Activated gamma-delta T cell (primary cell): ENCODE measurements at places on chromosomes 13 and 19.

GRCh38 chr13:94712812-94713560 is 641 bp upstream of the SOX21 start:
- DNase-seq = no peak

DNA sequence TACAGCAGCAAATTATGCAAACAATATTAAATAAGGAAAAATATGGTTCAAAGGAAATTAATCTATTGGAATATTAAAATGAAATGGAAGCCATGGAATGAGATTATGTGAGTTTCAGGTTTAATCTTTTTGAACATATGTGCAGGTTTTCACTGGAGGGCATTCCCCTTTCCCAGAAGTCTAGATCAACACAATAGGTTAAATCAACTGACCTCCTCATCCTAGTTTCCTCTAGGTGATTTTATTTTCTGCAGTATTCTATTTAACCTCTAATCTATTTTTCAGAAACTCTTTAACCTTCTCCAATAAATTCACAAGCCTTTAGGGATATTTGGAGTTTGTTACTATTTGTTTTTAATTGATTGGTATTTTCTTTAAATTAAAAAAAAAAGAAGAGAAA is 2657.6 kb upstream of the PCDH20 start:
- no peak for DNase-seq

GRCh38 chr19:55481148-55481793 is 3.7 kb upstream of the NAT14 start:
- DNase-seq = no peak

- no peak for DNase-seq
Measured at GRCh38 chr13:52878831-52879230, 30.4 kb upstream of the PCDH8 start.

GRCh38 chr19:5559804-5560133 is 8.0 kb downstream of the TINCR start:
- no peak for DNase-seq

DNA sequence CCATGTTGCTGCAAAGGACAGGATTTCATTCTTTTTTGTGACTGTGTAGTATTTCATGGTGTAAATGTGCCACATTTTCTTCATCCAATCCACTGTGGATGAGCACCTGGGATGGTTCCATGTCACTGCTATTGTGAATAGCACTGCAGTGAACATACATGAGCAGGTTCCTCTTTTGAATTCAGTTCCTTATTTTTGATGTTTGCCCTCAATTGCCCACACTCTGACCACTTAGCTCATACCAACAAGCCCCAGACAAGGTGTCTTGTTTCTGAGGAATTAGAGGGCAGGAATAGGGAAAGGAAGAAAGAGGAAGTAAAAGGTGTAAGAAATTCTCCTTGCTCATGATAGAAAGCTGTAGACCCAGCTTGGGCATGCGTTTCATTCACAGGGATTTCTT is 244.2 kb upstream of the ZNF507 start:
- no peak for DNase-seq

- DNase-seq = no peak
Measured at GRCh38 chr19:37942516-37942902, 35.5 kb downstream of the SIPA1L3 start.

DNA sequence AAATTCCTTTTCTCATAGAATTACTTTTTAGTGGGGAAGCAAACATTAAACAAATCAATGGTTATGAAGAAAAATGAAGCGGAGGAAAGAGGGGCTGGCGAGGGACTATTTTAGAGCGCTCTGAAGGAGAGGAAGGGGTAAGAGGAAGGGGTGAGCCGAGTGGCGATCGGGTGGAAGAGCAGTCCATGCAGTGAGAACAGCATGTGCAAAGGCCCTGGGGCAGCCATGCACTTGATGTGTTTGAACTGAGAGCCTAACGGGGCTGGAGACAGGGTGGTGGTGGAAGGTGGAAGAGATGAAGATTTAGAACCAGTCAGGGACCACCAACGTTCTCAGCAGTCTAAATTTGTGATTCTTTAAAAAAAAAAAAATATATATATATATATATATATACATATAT is 14.4 kb upstream of the NOP53 start:
- no peak for DNase-seq

DNA sequence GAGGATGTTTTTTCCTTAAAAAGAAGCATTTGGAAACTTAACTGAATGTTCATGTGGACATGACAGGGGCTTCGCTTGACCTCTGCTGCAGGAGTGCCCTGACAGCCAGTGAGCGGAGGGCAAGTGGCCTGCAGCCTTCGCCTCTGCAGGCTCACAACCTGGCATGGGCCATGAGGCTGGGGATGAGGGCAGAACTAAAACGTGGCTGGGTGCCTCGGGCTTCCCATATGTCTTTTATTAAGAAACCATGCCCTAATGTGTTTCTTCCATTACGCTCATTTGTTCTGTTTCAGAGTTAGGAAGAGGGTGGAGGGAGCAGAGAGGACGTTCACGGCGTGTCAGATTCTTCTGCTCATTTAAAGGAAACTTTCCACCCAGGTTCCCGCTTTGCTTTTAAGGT is 2.9 kb downstream of the ARHGEF7 start:
- DNase-seq = no peak

GRCh38 chr19:56131651-56132050 is 9.4 kb upstream of the ZNF444 start:
- DNase-seq = no peak

DNA sequence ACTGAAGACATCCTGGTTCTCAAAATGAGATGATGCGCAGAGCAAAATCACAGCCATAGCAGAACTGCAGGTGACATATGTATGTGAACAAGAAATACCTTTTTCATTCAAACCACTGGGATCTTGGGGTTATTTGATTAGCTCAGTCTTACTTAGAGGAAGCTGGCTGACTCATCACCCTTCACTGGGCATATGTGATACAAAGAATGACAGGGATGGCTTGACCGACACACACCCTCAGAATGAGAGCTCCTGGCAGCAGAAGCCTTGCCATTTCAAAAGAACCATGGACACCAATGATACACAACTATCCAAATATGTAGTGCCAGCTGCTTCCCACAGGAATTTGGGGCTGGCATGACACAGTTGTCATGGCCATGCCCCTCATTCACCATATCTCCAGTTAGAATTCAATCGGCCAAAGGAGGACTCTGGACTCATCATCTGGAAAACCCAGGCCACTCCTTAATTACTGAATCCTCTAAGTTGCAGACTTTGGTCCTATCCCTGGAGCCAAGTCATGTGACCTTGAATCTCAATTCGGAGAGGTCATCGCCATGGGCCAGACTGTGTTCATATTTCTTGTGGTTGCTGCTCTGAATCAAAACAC is 115.8 kb downstream of the KATNAL1 start:
- no peak for DNase-seq

DNA sequence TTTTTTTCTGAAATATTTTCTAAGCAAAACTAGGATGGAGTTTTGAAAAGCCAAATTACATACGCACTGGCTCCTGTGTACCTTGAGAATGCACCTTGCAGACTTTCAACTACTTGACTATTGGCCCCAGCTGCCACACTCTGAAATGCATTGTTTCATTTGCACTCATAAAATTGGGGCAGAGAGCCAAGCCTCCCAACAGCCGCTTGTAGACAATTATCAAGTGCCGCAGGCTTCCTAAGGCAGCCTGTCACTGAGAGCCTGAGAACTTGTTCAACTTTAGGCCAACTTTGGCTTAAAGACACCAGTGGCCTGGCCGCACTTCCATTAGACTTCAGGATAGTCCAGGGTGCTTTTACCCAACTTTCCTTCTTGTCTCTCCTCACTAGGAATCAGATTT is 115.7 kb upstream of the STARD13 start:
- DNase-seq = no peak
